Psoas muscle (tissue), 8 donors: ENCODE measurements at places on chromosomes 12 and 14.

DNA sequence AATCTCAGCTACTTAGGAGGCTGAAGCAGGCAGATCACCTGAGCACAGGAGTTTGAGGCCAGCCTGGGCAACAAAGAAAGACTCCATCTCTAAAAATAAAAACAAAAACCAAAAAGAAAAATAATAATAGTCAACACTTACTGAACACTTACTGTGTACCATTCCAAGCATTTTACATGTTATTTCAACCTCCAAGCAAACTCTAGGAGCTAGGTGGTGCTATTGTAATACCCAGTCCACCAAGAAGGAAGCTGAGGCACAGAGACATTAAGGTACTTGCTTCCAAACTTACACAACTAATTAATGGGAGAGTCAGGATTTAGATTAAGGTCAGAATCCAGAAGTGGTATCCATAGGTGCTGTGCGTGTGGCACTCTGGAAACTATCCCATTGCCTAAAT is 13.7 kb upstream of the OR6J1 start:
- H3K36me3 ChIP-seq: no peaks in the 10 kb centered on the region
- no peak overlapping the region for H3K4me3 ChIP-seq
- DNase-seq: no peak
- H3K27ac ChIP-seq: no peak overlapping the region
- H3K4me1 ChIP-seq: no peaks in the 10 kb centered on the region

- H3K4me1 ChIP-seq: peaks cover 5% of the 10 kb centered on the region
- H3K27ac ChIP-seq: no peak overlapping the region
- H3K4me3 ChIP-seq: no peak overlapping the region
- no peaks in the 10 kb centered on the region for H3K27me3 ChIP-seq
- peaks cover 18% of the 10 kb centered on the region for H3K36me3 ChIP-seq
- no peak for DNase-seq
These were observed 16.0 kb upstream of the ANKLE2 start for GRCh38 chr12:132777614-132778013.

DNA sequence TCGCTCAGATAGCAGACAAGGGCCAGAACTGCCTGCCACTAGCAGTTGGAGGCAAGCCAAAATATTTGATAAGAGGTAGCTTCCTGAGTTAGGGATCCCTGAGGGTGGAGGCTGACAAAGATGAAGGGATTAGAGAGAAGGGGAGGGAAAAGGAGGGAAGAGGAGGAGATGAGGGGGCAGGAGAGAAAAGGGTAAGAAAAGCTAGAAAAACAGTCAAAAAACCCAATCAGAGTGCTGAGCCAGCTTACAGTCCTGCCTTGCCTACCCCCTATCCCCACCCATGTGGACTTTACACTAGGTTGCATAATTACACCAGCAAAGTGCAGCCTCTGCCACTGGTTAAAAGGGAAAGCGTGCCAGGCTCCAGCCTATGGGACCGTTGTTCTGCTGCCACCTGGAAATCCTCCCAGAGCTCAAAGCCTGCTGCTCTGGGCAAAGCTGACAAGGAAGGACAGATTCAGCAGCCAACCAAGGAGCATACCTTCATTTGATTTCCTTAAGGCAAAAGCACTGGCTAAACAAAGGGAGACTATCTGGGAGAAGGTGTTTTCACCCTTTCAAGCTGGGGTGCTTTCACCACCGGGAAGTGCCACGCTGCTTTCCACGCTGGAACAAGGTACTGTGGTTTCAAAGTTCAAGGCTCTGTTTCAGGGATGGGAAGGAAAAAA is 3.8 kb upstream of the NUMB start:
- H3K27me3 ChIP-seq: no peaks in the 10 kb centered on the region
- peak overlapping the region; percentile 19 for H3K4me3 ChIP-seq
- H3K36me3 ChIP-seq: no peaks in the 10 kb centered on the region
- peaks cover 29% of the 10 kb centered on the region for H3K4me1 ChIP-seq
- no peak for DNase-seq

GRCh38 chr12:57130941-57131340 is 2.7 kb downstream of the LRP1 start:
- H3K36me3 ChIP-seq: no peaks in the 10 kb centered on the region
- no peaks in the 10 kb centered on the region for H3K27me3 ChIP-seq
- H3K27ac ChIP-seq: no peak overlapping the region

DNA sequence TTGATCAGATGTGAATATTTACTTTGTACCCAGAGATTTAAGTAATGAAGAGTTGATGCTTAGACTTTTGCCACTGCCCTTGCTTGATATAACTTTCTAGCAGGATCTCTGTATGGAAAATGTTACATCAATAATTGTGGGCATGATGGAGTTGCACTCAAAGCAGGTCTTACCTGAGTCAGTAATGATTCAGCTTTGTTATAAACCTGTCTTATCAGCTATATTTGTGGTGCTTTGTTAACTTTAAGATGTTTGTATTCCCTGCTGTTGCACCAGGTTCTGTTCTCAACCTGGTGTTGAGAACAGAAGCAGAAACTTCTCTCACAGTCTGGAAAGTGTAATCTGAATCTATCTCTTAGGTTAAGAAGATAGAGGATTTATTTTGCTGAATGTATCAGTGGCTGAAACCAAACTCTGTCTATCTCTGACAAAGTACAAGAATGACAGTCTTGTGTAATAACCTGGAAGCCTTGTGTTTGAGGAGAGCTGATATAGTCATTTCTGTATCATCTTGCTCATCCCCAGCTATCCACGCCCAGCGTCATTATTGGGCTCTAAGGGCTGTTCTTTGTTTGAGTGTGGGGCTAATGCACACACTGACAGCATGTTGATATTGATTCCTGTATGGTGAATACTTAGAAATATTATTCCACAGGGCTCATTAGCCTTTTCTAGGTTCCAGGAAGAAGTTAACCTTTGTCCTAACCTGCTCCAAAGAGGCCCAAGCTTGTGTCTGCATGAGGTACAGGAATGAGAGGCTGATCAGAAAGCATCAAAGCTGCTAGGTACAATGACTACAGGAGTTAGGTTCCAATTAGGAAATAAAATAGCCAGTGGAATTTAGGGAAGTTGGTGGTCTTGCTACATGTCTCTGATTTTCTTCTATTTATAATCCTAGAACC is 3.6 kb downstream of the AKAP6 start:
- no peak for DNase-seq
- peaks cover 12% of the 10 kb centered on the region for H3K4me1 ChIP-seq
- H3K36me3 ChIP-seq: no peaks in the 10 kb centered on the region
- no peak overlapping the region for H3K27ac ChIP-seq
- H3K4me3 ChIP-seq: no peak overlapping the region

GRCh38 chr14:64995291-64995690 is 8.6 kb downstream of the FNTB start:
- no peaks in the 10 kb centered on the region for H3K27me3 ChIP-seq
- no peak overlapping the region for H3K27ac ChIP-seq
- no peaks in the 10 kb centered on the region for H3K36me3 ChIP-seq
- no peak for DNase-seq
- H3K4me1 ChIP-seq: peaks cover 5% of the 10 kb centered on the region
